D721Med (cell line): ENCODE measurements at places on chromosomes 1 and 21.

DNA sequence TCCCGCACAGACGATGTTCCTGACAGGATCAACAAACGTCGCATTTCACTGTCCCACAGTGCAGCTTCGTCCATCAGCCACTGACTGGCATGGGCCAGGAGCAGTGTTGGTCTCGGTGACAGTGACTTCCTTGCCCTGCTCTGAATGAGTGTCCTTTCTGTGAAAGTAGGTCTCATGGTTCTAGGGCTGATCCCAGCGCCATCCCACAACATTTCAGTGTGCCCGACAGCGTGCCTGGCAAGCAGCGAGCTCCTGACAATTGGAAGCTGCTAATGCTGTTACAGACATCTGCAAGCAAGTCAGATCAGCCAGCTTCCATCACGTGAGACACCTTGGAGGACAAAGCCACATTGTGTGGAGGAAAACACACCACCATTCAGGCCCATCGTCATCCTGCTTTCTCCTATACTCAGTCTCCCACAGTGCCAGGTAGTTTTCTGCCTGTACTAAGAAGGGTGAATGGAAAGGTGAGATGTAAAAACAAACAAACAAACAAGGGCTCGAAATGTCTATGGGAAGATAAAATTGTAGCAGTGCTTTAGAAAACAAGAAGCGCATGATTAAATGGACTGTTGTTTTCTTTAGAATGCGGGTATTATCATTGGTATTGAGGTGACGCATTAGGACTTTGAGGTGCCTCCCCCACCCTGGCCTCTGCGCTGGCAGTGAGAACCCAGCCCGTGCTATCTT lies 21.9 kb downstream of the ERRFI1 start:
- no peak for DNase-seq

- no peak for DNase-seq
These were observed 47.6 kb downstream of the RAB3GAP2 start for GRCh38 chr1:220224611-220225124.

DNA sequence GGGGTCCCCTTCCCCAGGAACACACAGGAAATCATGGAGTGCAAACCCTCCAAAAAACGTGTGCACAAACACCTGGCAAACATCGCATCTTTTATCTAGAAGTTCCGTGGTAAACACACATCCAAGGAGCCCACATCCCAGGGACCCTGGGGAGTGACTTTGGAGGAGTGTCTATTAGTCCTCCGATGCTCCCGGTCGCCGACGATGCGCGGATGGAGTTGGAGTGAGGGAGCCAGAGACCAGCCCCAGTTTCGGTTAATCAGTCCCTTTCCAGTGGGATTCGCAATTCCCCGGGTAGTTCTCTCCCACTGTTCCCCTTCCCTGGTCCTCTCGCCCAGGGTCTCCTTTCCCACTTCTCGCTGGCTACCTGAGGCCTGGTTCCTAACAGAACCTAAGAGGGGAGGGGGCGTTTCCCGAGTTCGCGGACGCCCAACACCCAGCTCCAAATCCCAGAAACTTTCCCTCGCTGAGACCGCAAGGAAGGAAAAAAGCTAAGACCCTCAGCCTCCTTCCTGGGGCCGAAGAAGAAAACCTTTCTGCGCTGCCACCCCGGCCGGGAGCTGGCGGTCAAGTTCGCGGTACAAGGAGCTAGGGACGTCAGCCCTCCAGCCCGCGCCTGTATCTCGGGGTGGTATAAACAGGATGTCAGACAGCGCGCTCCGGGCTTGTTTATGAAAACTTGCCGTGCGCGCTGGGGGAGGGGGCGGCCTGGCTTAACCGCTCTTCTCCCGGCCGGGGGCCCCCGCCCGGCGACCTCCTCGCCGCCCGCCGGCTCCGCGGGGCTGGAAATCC lies 787 bp downstream of the JAK1 start:
- no peak for DNase-seq

- no peak for DNase-seq
These were observed 3.9 kb upstream of the SYNC start for GRCh38 chr1:32706491-32706890.

GRCh38 chr1:30902593-30903290 lies 5.8 kb downstream of the SDC3 start:
- DNase-seq = no peak

DNA sequence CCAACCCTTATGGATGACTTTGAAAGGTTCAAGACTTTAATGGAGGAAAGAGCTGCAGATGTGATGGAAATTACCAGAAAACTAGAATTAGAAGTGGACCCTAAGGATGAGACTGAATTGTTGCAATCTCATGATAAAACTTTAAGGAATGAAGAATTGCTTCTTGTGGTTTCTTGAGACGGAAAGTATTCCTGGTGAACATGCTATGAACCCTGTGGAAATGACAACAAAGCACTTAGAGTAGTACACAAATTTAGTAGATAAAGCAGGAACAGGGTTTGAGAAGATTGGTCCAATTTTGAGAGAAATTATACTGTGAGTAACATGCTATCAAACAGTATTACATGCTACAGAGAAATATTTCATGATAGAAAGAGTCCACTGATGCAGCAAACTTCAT lies 215.4 kb downstream of the OMA1 start:
- DNase-seq = no peak

DNA sequence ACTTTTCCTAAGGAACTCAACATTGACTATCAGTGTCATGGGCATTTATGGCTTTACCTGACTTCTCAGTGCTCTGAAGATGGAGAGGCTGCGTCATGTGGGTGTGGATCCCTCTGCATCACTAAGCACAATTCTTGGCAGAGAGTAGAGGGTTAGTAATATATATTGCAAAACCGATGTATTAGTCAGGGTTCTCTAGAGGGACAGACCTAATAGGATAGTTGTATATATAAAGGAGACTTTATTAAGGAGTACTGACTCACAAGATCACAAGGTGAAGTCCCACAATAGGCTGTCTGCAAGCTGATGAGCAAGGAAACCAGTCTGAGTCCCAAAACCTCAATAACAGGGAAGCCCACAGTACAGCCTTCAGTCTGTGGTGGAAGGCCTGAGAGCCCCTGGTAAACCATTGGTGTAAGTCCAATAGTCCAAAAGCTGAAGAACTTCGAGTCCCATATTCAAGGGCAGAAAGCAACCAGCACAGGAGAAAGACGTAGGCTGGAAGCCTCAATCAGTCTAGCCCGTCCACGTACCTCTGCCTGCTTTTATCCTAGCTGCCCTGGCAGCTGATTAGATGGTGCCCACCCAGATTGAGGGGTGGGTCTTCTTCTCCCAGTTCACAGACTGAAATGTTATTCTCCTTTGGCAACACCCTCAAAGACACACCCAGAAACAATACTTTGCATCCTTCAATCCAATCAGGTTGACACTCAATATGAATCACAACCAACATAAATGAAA lies 159.7 kb upstream of the NRIP1 start:
- no peak for DNase-seq
